ENCODE measurements at places on chromosomes 4 and X. TPM values are rescaled to one million over a fixed set of nuclear protein-coding genes. Genes with fewer than 3 reads are reported as not detected.

- no peak overlapping the region for H3K4me3 ChIP-seq
- no peaks in the 10 kb centered on the region for H3K27me3 ChIP-seq
Measured at GRCh38 chr4:107600983-107601382, 119.1 kb downstream of the PAPSS1 start.

DNA sequence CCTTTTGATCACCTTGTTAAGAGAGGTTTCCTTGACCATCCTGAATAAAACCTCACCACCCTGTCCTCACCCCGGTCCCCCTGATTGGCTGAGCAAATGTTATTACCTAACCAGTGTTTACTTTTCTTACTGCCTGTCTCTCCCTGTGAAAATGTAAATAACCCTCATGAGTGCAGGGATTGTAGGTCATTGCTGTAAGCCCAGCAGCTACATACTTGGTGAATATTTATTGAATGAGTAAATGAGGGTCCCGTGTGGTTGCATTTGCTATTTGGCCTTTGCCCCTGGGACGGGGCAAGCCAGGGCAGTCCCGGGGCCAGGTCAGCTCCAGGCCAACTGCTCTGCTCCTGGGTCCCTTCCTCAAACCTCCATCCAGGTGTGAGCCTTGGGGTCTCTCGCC is 55.5 kb upstream of the CLCN4 start:
- no peaks in the 10 kb centered on the region for H3K36me3 ChIP-seq
- no peak overlapping the region for H3K4me3 ChIP-seq
- no peak for DNase-seq
- H3K27me3 ChIP-seq: no peaks in the 10 kb centered on the region
- peaks cover 26% of the 10 kb centered on the region for H3K4me1 ChIP-seq

DNA sequence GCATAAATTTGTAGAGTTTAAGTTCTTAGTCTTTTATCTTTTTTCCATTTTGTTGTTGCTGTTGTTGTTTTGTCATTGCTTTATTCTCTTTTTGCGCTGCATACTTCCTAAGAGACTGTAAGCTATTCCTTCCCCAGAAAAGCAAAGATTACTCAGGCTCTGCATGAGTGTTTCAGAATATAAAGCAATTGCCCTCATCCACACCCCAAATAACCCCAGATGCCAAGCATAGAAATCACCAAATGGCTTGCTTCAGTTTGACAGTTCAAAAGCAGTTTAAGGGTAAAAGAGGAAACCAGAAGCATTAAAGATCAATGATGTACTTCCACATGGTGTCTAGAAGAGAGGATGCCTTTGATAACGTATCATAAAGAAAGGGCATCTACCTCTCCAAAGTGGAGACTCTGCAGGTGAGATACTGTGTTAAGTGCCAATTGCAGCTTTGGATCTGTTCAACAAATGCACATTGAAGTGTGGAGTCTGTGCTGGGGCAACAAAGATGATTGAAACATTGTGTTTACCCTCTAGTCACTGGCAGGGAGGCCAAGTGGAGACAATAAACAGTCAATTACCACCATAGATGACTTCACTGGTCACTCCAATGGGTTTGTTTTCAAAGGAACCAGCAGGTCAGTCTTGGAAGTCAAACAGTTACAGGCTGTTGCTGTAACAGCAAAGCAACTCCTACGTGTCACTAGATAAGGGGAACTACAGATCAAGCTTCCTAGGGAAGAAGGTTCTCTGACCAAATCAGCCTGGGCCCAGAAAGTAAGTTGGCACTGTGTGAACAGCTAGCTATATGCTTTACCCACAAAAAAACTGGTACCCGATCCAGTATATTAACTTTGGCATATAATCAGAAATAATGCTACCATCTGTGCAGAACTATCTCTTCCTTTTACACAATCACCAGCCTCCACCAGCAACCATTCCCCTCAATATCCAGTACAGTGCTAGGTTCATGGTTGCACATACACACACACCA is 40.6 kb upstream of the IL21 start:
- H3K4me1 ChIP-seq: no peaks in the 10 kb centered on the region
- no peaks in the 10 kb centered on the region for H3K36me3 ChIP-seq
- no peaks in the 10 kb centered on the region for H3K27me3 ChIP-seq
- H3K27ac ChIP-seq: no peak overlapping the region
- no peak overlapping the region for H3K4me3 ChIP-seq

DNA sequence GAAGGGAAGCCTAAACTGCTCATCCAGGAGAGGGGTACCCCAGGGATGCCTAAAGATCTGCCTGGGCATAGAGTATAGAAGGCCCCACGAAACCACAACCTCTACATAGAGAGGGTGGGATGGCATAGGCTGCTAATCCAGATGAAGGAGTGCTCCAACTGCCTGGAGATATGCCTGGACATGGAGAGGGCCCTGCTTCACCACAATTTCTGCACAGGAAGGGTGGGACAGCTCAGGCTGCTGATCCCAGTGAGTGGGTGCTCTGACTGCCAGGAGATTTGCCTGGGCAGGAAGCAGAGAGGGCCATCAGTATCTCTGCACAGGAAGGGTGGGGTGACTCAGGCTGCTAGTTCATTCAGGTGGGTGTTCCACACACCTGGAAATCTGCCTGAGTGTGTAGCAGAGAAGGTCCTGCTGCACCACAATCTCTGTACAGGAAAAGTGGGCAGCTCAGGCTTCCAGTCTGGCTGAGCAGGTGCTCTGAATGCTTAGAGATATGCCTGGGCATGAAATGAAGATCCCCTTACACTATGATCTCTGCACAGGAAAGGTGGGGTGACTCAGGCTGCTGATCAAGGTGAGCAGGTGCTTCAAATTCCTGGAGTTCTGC is 61.1 kb downstream of the ZNF518B start:
- H3K4me1 ChIP-seq: no peaks in the 10 kb centered on the region
- no peak overlapping the region for H3K27ac ChIP-seq
- no peak overlapping the region for H3K4me3 ChIP-seq
- no peaks in the 10 kb centered on the region for H3K36me3 ChIP-seq
- no peak for DNase-seq
- H3K27me3 ChIP-seq: no peaks in the 10 kb centered on the region

DNA sequence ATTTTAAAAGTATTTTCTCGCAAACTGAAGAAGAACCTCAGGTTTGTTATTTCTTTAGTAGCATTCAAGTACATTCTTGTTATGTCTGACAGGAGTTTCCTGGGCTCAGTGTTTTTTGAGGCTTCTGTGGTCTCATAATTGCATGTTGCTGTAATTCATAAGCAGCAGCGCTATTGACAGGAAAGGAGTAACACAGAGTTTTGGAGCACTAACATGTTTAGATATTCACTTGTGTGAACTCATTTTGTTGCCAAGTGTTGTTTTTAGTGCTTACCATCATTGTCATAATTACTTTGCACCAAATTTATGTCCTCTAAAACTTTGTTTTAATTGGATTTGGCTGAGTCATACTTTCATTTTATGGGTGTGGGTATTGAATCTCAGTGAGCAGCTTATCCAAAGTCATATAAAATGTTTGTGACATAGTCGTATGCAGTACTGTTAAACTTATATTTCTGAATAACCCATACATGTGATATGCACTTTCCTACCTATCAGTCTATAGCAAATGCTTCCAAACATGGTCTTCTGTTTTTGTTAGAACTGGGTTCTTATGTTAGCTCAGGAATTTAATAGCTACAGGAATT is 358.7 kb upstream of the CTSO start:
- H3K27ac ChIP-seq: no peak overlapping the region
- no peaks in the 10 kb centered on the region for H3K4me1 ChIP-seq
- H3K27me3 ChIP-seq: no peaks in the 10 kb centered on the region
- no peaks in the 10 kb centered on the region for H3K36me3 ChIP-seq

GRCh38 chr4:13449590-13449989 is 34.5 kb downstream of the RAB28 start:
- no peak overlapping the region for H3K27ac ChIP-seq
- DNase-seq: no peak
- no peak overlapping the region for H3K4me3 ChIP-seq

- no peak for DNase-seq
- peaks cover 15% of the 10 kb centered on the region for H3K36me3 ChIP-seq
- no peaks in the 10 kb centered on the region for H3K27me3 ChIP-seq
- H3K27ac ChIP-seq: no peak overlapping the region
- no peak overlapping the region for H3K4me3 ChIP-seq
Measured at GRCh38 chr4:102606261-102606660, 105.1 kb downstream of the NFKB1 start.

GRCh38 chr4:184913356-184914143 is 87.8 kb upstream of the ACSL1 start:
- H3K4me1 ChIP-seq: no peaks in the 10 kb centered on the region
- H3K4me3 ChIP-seq: no peak overlapping the region
- no peak for DNase-seq
- H3K27ac ChIP-seq: no peak overlapping the region
- no peaks in the 10 kb centered on the region for H3K36me3 ChIP-seq

GRCh38 chrX:63809173-63809572 is 24.2 kb upstream of the ARHGEF9 start:
- no peaks in the 10 kb centered on the region for H3K4me1 ChIP-seq
- no peak overlapping the region for H3K4me3 ChIP-seq
- H3K27me3 ChIP-seq: no peaks in the 10 kb centered on the region
- H3K27ac ChIP-seq: no peak overlapping the region

- no peaks in the 10 kb centered on the region for H3K27me3 ChIP-seq
- DNase-seq: no peak
- no peak overlapping the region for H3K4me3 ChIP-seq
- H3K27ac ChIP-seq: no peak overlapping the region
Measured at GRCh38 chr4:40763228-40763716, 13.5 kb downstream of the NSUN7 start.

DNA sequence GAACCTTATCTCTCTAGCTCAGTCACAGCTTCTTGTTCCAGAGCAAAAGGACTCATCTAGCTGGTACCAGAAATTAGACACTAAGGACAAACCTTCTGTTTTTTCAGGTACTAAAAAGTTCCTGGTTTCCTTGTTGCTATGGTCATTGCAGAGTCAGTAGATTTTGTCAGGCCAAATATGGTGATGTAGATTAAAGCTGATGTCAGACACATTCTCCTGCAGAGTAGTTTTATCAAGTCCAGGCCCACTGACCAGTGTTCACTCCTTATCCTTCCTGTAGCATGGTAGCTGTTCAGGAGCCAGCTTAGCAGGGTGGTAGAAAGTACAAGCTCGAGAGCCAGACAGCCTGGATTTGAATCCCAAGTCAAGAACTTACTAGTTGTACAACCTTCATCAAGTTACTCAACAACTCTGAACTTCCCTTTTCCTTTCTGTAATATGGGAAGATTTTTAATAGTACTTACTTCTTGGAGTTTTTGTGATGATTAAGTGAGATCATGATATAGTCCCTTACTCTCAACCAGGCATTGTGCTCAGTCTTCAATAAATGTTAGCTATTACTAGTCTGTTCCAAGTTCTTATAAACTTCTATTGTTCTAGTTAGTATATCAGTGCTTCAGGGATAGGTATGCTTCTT is 17.9 kb downstream of the OCRL start:
- no peaks in the 10 kb centered on the region for H3K36me3 ChIP-seq
- DNase-seq: no peak
- H3K27me3 ChIP-seq: no peaks in the 10 kb centered on the region
- H3K27ac ChIP-seq: no peak overlapping the region
- H3K4me1 ChIP-seq: no peaks in the 10 kb centered on the region

DNA sequence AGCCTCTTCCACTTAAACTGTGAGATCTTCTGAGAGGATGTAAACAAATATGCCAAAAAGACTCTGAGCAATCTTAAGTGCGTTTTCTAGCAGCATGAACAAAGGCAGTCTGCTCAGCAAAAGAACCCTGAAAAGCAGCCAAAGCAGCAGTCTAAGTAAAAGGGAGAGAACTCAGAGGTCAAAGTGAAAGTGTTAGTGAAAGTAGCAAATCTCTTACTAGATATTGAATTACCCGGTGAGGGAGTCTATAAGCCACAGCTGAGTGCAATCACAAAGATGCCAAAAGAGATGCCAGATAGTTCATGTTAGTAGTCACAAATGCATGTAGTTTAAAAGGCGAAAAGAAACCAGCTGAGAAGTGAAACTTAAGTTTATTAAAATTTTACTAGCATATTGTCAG is 7.9 kb upstream of the GNRHR start:
- H3K27me3 ChIP-seq: no peaks in the 10 kb centered on the region
- no peak overlapping the region for H3K27ac ChIP-seq
- H3K36me3 ChIP-seq: no peaks in the 10 kb centered on the region
- DNase-seq: no peak

- H3K27ac ChIP-seq: no peak overlapping the region
- H3K27me3 ChIP-seq: no peaks in the 10 kb centered on the region
- H3K36me3 ChIP-seq: no peaks in the 10 kb centered on the region
- no peak overlapping the region for H3K4me3 ChIP-seq
Measured at GRCh38 chr4:178340468-178340867, 898.2 kb upstream of the AGA start.

- H3K27ac ChIP-seq: no peak overlapping the region
- H3K4me3 ChIP-seq: no peak overlapping the region
- DNase-seq: no peak
- H3K27me3 ChIP-seq: no peaks in the 10 kb centered on the region
- no peaks in the 10 kb centered on the region for H3K36me3 ChIP-seq
- H3K4me1 ChIP-seq: no peaks in the 10 kb centered on the region
Measured at GRCh38 chrX:79170476-79171035, 26.1 kb downstream of the GPR174 start.

DNA sequence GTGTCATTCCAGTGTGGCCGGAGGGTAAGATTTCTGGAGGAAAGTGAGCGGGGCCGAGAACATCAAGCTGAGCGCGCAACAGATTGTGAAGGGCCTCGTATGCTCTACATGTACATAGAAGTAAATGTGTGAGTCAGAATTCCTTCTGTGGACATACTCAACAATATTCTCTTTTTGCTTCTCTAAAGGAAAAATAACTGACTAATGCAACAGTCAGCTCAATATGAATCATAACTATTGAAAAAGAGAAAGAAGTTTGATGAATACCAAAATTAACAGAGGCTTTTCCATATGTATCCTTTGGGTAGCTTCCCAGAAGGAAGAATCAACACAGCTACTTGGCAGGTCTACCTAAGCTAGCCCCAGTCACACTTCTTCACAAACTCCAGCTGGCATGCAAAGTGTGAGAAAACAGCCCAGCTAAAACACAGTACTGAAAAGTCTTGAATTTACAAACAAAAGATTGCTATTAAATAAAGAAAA is 87.5 kb upstream of the ZFP42 start:
- H3K27ac ChIP-seq: no peak overlapping the region
- H3K36me3 ChIP-seq: no peaks in the 10 kb centered on the region
- H3K4me3 ChIP-seq: no peak overlapping the region
- H3K27me3 ChIP-seq: no peaks in the 10 kb centered on the region
- no peaks in the 10 kb centered on the region for H3K4me1 ChIP-seq

EIF2S3 gene
- total RNA-seq: 105 TPM

CACNA1F gene
- total RNA-seq: not detected

STATH gene
- total RNA-seq: not detected

TMEM150C gene
- total RNA-seq: 5.2 TPM

SGMS2 gene
- 36.9 TPM for total RNA-seq

GSX2 gene
- not detected for total RNA-seq
